ENCODE measurements at places on chromosomes 2 and 18.
A peak's percentile ranks its signal among the peaks of the same experiment; 100 is the strongest.

DNA sequence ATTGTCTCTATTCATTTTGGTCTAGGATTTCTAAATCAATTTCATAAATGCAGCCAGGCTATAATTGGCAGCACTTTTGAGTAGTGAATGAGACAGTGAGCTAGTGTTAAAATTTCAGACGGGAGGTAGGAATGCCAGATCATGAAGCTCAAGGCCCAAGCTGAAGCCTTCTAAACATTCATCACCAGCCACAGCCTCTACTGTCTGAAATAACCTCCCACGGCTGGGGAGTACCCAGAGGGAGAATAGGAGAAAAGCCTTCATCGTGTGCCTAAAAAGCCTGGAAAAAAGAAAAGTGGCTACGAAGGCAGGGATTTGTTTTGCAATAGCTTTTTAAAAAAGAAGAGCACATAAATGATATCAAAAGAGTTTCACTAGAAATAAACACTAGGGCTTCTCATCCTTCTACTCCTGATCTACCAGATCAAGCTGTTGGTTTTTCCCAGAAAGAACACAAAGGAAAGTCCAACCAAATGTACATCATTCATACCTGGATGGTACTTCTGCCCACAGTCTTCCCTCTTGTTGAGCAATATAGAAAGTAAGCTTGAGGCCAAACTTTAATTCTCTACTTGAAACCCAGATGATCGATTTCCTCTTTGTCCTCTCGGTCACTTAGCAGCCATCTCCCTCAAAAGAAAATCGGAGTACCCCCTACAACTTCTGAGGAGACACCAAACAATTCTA, 48.1 kb upstream of the SLC39A10 start:
- no peak for DNase-seq

DNA sequence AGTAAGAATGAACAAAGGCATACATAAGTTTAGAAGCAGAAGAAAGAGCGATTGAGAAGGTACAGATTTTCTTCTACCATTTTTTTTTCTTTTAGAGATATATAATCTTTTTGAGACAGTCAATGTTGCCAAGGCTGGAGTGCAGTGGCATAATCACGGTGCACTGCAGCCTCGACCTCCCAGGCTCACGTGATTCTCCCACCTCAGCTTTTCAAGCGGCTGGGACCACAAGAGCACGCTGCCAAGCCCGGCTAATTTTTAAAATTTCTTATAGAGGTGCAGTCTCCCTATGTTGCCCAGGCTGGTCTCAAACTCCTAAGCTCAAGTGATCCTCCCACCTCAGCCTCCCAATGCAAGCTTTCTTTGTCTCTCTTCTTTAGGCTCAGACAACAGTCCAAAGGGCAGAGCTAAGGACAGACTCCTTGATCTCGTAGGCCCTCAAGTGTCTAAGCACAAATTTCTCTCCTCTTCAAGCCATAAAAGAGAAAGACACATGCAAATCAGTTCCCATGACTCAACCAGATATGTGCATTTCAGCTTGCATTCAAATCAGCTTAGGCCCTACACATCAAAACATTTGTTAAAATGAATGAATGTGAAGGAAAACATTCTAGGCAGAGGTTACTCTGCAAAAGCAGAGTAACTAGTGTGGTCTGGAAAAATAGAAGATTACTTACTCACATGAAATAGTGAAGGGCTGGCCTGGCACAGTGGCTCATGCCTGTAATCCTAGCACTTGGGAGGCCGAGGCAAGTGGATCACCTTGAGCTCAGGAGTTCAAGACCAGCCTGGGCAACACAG, 18.0 kb downstream of the ITSN2 start:
- DNase-seq, result peak; percentile 28

DNA sequence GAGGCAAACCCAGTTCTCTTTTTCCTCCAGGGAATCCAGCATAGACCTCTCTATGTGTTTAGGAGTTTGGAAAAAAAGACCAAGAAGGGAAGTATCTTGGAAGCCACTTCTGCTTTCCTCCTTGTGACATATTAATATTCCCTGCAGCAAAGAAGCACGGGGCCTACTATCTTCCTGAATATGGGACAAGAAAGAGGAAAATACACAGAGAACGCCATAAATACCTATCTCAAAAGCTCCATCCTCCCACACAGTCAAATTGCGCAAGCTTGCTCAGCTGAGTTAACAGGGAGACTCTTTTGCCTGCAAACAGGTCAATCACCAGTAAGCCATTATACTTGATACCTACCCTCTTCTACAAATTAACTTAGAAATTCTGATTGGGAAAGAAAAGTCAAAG, 16.7 kb upstream of the RAPH1 start:
- peak; percentile 38 for DNase-seq

DNA sequence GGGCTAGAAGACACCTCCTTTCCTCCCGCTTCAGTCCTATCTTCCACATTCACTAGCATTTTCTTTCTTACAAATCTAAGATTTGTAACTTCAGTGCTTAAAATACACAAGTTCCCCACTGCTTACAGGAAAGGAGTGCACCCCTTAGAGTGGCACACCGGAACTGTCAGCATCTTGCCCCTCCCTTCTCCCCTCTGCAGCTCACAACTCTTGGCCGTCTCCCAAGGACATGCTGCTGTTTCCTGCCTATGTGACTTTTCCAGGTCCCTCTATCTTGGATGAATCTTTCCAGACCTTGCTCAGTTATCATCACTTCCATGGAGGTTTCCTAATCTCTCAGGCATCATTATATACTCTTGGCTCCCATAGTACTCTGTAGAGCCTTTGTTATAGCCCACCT, 334.8 kb downstream of the CELF4 start:
- DNase-seq, result no peak

DNA sequence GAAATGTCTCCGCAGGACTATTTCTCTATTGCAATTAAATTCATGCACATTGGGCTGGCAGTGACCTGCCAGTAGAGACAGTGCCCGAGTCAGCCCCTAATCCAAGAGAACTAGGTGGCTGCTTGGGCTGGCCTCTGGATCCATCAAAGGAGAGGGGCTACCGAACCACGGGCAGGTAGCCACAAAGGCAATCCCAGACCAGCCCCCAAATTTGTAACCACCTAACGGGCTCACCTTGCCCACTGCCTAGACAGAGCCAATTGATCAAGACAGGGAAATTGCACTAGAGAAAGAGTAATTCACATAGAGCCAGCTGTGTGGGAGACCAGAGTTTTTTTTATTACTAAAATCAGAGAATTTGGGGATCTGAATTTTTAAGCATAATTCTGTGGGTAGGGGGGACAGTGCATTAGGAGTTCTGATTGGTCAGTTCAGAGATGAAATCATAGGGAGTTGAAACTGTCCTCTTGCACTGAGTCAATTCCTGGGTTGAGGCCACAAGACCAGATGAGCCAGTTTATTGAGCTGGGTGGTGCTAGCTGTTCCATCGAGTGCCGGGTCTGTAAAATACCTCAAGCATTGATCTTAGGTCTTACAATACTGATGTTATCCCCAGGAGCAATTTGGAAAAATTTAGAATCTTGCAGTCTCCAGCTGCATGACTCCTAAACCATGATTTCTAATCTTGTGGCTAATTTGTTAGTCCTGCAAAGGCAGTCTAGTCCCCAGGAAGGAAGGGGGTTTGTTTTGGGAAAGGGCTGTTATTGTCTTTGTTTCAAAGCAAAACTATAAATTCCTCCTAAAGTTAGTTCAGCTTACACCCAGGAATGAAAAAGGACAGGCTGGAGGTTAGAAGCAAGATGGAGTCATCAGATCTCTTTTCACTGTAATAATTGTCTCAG, 260.4 kb upstream of the SP5 start:
- no peak for DNase-seq

DNA sequence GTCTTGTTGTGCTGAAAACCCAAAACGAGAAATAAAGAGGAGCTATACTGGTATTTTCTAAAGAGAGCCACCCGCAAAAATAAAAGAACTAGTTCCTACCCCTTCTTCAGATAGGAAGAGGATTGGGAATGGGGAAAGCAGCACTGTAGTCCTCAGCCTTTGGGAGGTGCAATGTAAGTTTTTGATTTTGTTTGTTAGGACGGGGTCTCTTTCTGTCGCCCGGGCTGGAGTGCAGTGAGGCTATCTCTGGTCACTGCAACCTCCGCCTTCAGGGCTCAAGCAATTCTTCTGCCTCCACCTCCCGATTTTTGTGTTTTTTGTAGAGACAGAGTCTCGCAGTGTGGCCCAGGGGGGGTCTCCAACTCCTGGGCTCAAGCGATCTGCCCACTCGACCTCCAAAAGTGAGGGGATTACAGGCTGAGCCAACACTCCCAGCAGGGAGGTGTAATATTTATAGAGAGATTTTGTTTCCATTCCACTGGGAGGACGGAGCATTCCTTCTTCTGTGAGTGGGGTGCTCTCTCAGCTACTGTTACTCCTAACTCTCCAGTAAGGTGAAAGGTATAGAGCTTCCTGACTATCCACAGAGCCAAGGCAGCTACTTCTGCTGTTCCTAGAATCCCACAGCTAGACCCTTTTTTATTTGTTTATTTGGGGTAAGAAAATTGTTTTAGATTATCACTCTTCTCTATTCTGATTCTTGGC, 13.1 kb upstream of the GULP1 start:
- no peak for DNase-seq

- DNase-seq, result no peak
These were observed 120.1 kb downstream of the MMADHC start for GRCh38 chr2:149467436-149467835.

DNA sequence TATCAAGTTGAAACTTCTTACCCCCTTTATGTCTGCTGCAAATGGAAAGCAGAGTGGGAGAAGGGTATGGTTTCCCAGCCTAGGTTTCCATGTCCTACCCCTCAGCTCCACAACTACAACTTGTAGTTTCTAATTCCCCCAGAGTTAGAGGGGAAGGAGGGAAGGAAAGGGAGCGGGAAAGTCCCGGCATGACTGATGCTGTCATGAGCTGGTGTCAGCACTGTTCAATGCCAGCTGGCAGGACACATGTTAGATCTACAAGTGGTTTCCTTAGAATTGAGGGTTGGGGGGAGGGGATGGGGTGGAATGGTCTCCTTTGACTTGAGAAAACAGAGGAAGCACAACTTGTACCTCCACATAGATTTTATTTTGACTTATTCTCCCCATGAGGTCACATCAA, 194.0 kb downstream of the MBD2 start:
- no peak for DNase-seq

DNA sequence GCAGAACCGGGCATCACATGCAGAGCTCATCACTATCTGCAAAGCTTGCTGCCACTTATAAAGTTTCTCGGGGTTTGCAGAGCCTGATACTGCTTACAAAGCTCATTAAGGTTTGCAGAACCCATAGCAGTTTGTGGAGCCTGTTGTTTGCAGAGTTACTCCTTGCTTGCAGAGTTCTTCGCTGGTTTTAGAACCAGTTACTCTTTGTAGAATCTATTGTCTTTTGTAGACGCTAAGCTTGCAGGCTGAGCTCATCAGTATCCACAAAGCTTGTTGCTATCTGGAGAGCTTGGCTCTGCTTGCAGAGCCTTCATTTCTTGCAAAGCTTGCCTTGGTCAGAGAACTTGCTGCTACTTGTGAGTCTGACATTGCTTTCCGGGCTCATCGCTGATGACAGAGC, 106.9 kb downstream of the CELF4 start:
- no peak for DNase-seq

DNA sequence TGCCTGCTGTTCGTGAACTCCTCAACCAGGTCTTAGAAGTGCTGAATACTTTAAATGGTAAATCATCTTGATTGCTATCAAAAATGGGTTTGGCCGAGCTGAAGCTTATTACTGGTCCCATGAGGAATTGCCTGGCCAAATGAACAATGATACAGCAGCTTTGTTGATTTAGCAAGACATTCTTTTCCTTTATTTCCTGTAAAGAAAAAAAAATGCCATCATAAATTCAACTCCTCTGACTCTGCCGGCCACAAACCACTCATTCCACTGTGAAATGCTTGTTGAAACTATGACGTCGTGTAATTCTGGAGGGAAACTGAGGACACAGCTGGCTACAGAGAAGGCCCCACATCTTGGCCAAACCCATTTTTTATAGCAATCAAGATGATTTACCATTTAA, 74.2 kb upstream of the ID2 start:
- DNase-seq, result peak; percentile 59

DNA sequence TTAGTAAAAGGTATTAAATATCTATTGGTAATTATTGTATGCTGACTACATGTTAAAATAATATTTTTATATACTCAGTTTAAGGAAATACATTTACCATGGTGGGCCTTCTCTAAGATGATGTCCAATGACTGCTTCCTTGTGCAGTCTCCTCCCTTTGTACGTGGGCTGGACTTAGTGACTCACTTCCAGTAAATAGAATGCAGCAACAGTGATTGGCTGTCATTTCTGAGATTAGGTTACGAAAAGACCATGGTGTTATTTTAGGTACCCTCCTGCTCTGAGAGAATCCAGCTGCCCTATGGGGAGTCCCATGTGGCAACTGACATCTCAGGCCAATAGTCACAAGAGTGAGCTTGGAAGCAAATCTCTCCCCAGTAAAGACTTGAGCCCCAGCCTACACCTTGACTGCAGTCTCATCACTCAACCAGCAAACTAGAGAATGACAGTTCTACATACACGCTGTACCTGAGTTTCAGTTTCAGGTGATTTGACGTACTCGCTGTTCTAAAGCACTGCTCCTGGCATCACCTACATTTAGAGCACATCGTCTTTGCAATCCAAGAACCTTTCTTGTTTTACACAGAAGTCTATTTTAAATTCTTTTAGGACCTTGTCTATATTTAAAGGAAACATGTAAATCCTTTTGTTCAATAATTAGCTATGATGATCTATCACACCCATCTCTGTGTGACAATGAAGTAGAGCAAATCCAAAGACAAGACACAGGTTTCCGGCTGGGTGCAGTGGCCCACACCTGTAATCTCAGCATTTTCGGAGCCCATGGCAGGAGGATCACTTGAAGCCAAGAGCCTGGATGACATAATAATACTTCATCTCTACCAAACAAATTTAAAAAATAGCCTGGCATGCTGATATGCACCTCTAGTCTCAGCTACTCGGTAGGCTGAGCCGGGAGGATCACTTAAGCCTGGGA, 87.2 kb downstream of the COBLL1 start:
- no peak for DNase-seq

DNA sequence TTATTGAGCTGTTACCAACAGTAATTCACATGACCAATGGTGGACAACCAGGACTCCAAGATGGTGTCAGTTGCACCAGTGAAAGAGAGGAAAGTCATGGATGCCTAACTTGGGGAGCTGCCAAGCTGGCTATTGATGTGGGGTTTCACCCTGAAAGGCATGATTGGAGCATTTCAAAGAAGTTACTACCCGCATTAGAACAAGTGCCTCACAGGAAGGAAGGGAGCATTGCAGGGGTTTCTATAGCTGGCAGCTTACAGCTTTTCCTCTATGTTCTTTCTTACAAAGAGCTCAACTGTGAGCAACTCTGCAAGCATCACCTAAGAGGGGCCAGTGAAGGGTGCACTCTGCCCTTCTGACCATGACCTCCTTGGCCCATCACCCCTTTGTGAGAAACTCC, 93.1 kb downstream of the TNFRSF11A start:
- no peak for DNase-seq

DNA sequence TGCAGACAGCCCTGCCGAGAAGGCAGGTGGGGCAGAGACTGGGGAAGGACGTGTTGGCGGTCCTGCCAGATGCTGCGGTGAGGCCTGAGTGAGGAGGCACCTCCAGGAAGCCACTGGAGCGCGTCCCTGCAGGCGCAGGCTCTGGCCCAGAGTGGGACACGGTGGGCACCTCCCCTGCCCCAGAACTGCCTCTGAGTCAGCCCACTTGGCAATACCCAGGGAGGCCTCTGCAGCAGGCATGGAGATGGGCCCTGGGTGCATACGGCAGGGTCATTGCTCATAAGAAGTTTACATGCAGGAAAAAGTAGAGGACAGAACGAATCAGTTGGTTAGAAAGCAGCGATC, 195.9 kb downstream of the TFCP2L1 start:
- DNase-seq, result no peak
